Epithelial cell of proximal tubule (primary cell): ENCODE measurements at places on chromosomes 6 and 20. TPM values are rescaled to one million over a fixed set of nuclear protein-coding genes. Genes with fewer than 3 reads are reported as not detected.

AKAP7 gene
- total RNA-seq: 2.5 and 3.5 TPM in 2 replicates

PNLDC1 gene
- not detected in 2 replicates for total RNA-seq

- DNase-seq: no peak
These were observed 25.6 kb downstream of the DHX35 start for GRCh38 chr20:38987777-38988176.

- no peak for DNase-seq
These were observed 22.5 kb downstream of the EYA2 start for GRCh38 chr20:46917155-46917554.

DNA sequence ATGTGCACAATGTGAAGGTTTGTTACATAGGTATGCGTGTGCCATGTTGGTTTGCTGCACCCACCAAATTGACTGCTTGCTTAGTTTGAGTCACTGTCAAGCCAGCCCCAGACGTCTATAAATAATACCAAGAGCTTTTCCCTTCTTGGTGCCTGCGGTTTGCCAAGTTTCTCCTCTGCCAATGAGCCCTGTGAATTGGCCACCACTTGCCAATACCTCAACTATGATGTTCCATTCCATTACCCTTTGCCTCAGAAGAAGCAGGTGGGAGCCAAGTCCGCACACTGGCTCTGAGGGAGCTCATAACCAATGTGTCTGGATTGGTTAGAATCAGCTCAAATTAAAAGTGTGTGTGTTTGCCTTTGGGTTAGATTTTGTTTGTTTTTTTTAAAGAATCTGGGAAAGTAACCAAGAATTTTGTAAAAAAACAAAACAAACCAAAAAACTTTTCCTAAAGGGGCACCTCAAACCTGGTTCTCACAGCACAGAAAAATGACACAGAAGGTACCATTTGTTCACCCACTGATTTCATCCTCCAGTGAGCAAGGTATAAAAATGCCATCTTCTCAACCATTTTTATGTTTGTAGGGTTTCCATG lies 244.7 kb upstream of the PRND start:
- DNase-seq: no peak
